Chondrocyte (in vitro differentiated cells): ENCODE measurements at places on chromosomes 2 and 18. TPM values are rescaled to one million over a fixed set of nuclear protein-coding genes. Genes with fewer than 3 reads are reported as not detected.

GRCh38 chr2:118850901-118851415 is 3.5 kb upstream of the EN1 start:
- peaks cover 78% of the 10 kb centered on the region for H3K27me3 ChIP-seq
- DNase-seq: no peak
- peaks cover 23% of the 10 kb centered on the region for H3K4me1 ChIP-seq
- peaks cover 13% of the 10 kb centered on the region for H3K36me3 ChIP-seq

DNA sequence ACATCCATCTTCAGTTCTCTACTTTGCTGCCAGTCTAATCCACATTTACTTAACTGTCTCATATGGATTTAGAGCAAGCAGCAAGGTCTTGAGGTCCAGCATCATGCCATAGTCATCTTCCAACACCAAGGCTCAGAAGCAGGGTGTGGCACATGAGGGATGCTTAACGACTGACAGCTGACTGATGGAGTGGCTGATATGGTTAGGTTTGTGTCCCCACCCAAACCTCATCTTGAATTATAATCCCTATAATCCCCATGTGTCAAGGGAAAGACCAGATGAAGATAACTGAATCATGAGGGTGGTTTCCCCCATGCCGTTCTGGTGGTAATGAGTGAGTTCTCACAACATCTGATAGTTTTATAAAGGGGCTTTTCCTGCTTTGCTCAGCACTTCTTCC is 257.3 kb downstream of the NBAS start:
- DNase-seq: no peak
- no peak overlapping the region for H3K27ac ChIP-seq
- no peaks in the 10 kb centered on the region for H3K27me3 ChIP-seq
- H3K4me1 ChIP-seq: peaks cover 14% of the 10 kb centered on the region
- no peak overlapping the region for H3K4me3 ChIP-seq
- H3K36me3 ChIP-seq: peaks cover 37% of the 10 kb centered on the region

- DNase-seq: no peak
- H3K36me3 ChIP-seq: no peaks in the 10 kb centered on the region
- no peak overlapping the region for H3K4me3 ChIP-seq
- no peaks in the 10 kb centered on the region for H3K27me3 ChIP-seq
- no peak overlapping the region for H3K27ac ChIP-seq
- H3K4me1 ChIP-seq: peaks cover 40% of the 10 kb centered on the region
These were observed 2.1 kb upstream of the MOCOS start for GRCh38 chr18:36185157-36185556.

- peaks cover 90% of the 10 kb centered on the region for H3K4me1 ChIP-seq
- H3K4me3 ChIP-seq: no peak overlapping the region
- H3K27ac ChIP-seq: peak overlapping the region; percentile 57
- DNase-seq: no peak
- H3K27me3 ChIP-seq: no peaks in the 10 kb centered on the region
- H3K36me3 ChIP-seq: peaks cover 1% of the 10 kb centered on the region
These were observed 7.8 kb downstream of the NFE2L2 start for GRCh38 chr2:177256695-177257094.

DNA sequence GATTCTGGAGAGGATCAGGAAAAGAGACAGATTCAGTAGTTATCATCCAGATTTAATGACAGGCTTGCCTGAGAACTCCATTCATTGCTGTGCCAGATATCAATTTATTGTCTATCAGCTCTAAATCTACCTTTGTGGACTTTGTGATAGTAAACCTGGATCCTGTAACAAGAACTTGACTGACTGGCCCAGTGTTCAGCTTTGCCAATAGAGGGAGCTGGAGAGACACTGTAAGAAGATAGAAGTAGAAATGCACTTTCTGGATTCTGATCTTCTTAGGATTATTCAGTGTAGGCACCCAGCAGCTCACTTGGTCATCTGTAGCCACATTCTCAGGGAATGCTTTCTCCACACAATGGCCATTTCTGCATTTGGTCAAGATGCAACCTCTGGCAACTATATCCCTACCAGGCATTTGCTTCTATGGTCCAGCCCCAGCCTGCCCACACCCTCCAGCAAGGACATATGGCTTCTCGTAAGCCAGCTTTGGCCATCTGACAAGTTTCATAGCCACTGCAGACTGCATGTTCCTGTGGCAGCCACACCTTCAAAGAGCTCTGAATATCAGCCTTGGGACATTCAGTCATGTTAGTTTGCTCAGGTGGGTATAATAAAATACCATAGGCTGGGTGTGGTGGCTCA is 6.1 kb upstream of the SERPINB8 start:
- no peaks in the 10 kb centered on the region for H3K4me1 ChIP-seq
- no peak overlapping the region for H3K4me3 ChIP-seq
- DNase-seq: no peak
- H3K27me3 ChIP-seq: peaks cover 18% of the 10 kb centered on the region
- H3K36me3 ChIP-seq: no peaks in the 10 kb centered on the region

DNA sequence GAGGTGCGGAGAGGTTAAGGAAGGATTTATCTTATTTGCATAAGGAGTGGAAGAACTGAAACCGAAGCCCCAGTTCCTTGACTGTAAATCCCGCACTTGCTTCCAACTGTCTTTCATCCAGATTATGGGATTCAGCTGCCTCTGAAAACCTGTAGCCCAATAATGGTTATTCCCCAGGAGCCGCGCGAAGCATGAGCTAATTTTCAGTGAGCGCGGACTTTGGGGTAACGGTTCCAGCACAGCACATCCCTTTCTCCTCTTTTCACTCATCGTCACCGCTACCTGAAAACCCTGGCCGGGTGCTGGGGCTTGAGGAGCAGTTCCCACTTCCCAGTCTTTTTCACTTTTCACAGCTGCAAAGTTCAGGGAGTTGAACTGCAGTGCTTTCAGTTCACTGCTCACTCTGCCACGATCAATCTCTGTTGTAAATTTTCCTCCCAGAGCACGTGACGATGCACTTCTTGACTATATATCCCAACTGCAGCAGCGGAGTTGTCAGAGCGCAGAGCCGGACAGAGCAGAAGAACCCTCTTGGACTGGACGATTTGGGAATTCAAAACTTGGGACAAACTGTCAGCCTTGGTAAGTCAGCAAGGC is at the start of gene KCNE4:
Gene KCNE4 (plus strand): TSS at position 498 of the 597 bp plus-strand sequence. CDS start 641 bp downstream, outside the sequence.
- peak within 1 kb of the TSS; percentile 70 for H3K4me3 ChIP-seq
- peaks cover 5% of the 10 kb centered on the region for H3K36me3 ChIP-seq
- no peaks in the 10 kb centered on the region for H3K27me3 ChIP-seq
- peaks cover 95% of the 10 kb centered on the region for H3K4me1 ChIP-seq
- peak within 1 kb of the TSS; percentile 98 for H3K27ac ChIP-seq

DNA sequence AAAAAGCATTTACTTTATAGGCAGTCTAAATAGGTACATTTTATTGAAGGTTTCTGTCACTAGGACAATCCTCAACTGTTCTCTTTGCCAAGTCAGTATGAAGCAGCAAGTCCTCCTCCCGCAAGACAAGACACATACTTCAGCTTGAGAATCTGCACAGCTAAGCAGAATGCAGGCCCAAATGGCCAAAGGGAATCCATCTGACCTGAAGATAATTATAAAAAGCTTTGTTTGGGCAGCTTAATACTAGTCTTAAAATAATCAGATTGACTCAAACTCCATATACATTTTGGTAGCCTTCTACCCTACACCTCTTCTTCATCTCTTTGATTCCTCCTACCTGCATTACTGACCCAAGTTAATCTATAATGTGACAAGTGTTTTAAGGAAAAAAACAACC is 1.8 kb downstream of the LANCL1 start:
- no peaks in the 10 kb centered on the region for H3K27me3 ChIP-seq
- H3K27ac ChIP-seq: no peak overlapping the region
- H3K4me1 ChIP-seq: peaks cover 30% of the 10 kb centered on the region
- no peak for DNase-seq

NIFK gene
- total RNA-seq: 35.5 to 40.5 TPM (median 39.8 TPM) in 3 replicates

AKAIN1 gene
- total RNA-seq: not detected in 3 replicates

RPRM gene
- total RNA-seq: not detected in 3 replicates

TOGARAM2 gene
- 0.07 to 0.72 TPM (median 0.49 TPM) in 3 replicates for total RNA-seq

C2orf72 gene
- 0.12 to 1.3 TPM (median 1.00 TPM) in 3 replicates for total RNA-seq

C2orf78 gene
- not detected in 3 replicates for total RNA-seq
